ENCODE measurements at places on chromosomes 3 and 15. TPM values are rescaled to one million over a fixed set of nuclear protein-coding genes. Genes with fewer than 3 reads are reported as not detected.

The CA12 gene
- total RNA-seq, result 94.0 TPM

The LRRC31 gene
- total RNA-seq, result not detected

The GCHFR gene
- 2.0 TPM for total RNA-seq

The GPR160 gene
- 0.29 TPM for total RNA-seq

The SLC12A8 gene
- 10.9 TPM for total RNA-seq

Measured in smooth muscle cell of trachea (primary cell).